ENCODE measurements at places on chromosomes 1 and 21.

DNA sequence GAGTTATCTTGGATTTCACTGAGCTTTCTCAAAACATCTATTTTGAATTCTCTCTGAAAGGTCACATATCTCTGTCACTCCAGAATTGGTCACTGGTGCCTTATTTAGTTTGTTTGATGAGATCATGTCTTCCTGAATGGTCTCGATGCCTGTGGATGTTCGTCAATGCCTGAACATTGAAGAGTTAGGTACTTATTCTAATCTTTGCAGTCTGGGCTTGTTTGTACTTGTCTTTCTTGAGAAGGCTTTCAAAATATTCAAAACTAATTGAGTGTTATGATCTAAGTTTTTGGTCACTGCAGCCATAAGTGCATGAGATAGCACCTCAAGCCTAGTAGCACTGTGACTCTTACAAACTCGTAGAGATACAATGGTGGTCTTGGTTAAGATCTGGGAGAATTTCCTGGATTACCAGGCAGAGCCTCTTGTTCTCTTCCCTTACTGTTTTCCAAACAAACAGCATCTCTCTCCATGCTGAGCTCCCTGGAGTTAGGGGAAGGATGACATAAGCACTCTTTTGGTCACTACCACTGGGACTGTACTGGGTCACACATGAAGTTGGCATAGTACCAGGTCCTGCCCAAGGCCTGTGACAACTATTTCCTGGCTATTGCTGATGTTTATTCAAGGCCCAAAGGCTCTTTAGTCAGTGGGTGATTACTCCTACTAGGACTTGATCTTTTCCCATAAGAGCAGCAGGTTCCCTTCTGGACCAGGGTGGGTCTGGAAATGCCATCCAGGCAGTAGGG, 25.6 kb downstream of the SLC22A15 start:
- no peak for DNase-seq

GRCh38 chr1:9589144-9589718, 520 bp downstream of the TMEM201 start:
- no peak for DNase-seq

DNA sequence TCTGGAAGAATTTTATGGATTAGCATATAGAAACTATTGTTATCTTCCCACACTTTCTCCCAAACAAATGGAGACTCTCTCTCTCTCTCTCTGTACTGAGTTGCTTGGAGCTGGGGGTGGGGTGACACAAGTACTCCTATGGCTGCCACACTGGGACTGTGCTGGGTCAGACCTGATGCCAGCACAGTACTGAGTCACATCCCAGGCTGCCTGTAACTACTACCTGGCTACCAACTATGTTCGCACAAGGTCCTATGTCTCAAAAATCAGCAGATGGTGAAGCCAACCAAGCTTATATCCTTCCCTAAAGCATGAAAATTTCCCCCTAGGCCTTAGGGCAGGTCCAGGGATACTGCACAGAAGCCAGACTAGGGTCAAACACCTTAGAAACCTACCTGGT, 66.6 kb downstream of the FAF1 start:
- no peak for DNase-seq

GRCh38 chr1:14517841-14518180, 80.7 kb upstream of the KAZN start:
- no peak for DNase-seq

- no peak for DNase-seq
These were observed 1510.6 kb downstream of the MRPL39 start for GRCh38 chr21:24096651-24097050.

DNA sequence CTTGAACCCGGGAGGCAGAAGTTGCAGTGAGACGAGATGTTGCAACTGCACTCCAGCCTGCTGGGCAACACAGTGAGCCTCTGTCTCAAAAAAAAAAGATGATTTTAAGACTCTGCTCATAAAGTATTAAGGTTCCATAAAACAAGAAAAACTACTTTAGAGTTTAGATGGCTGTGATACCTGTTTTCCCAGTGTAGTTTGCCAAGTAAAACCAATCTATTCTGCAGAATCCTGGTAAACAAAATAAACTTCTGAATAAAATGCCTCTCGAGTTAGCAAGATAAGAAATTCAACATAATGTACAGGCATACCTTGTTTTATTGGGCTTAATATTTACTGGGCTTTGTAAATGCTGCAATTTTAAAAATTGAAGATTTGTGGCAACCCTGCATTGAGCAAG, 30.8 kb downstream of the LTN1 start:
- DNase-seq, result no peak

GRCh38 chr1:27135541-27136235, 19.2 kb downstream of the SLC9A1 start:
- no peak for DNase-seq

GRCh38 chr1:165452336-165453130, 7.6 kb upstream of the RXRG start:
- no peak for DNase-seq

GRCh38 chr21:46111857-46112724, 14.2 kb downstream of the COL6A2 start:
- no peak for DNase-seq

DNA sequence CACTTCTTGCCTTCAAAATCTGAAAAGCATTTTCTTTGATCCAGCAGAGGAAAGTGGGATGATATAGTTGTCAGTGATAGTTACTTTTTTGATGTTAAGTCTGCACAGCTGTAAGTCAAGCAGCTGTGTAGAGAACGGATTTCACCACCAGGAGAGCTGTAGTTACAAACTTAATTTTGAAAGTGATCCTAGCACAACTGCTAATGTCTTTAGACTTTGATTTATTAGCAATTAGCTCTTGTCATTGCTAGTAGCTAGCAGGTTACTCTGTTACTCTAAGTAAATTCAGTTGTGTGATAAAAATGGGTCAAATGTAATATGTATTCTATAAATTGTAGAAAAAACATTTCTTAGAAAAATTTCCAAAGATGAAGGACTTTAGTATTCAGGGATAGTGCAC, 46.0 kb downstream of the ALG6 start:
- no peak for DNase-seq

GRCh38 chr1:202268817-202269216, 72.9 kb downstream of the UBE2T start:
- no peak for DNase-seq

- DNase-seq, result no peak
These were observed 27.5 kb upstream of the IGSF21 start for GRCh38 chr1:18079941-18080735.

DNA sequence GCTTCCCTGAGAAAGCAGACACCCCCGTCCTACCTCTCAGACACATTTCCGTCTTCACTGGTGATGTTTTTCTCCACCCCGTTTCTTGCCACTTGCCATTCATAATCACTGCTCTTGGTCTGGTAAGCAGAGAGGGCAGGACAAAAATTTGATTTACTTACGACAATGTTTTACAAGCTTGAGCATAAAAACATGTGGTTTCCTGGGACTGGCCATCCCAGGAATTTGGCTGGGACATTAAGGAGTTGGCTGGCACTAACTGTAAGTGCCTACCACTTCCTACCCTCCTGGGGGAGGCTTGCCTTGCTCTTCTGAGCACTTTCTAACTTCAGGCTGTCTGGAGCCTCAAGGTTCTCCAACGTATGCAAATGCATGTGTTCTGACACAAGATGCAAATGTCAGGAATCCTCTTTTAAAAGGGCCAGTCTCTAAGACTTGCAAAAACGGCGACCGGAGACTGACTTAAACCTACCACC, 24.2 kb downstream of the ZBTB18 start:
- no peak for DNase-seq

DNA sequence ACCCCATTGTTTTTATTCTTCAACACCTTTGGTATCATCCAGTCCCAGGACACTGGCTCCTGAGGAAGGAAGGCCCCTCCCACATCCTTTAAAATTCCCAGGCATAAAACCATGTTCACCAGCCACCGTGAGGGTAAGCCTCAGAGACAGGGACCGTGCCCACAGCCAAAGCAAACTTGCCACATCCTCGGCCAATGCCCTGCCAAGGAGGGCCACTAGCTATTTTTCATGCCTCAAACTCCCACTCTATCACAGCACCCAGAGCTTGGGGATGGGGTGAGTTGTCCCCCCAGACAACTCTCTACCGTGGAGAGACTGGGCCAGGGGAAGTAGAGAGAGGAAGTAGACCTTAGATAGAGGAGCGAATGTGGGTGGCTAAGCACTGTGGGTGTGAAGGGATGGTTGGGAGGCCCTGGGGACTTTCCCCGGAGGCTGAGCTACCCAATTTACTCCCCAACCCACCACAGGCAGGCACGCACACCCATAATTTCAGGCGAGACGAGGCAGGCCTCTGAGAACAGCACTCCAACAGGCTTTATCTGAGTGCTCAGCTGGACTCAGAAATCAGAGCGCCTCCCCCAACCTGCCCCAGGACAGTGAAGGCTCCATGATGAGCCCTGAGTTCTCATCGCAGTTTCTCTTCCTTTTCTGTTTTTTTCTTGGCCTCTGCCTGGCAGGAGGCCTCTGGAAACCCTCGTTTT, 15.9 kb upstream of the BTG2 start:
- DNase-seq, result no peak

GRCh38 chr1:87650306-87650705, 321.6 kb downstream of the LMO4 start:
- DNase-seq, result no peak

- no peak for DNase-seq
These were observed 24.7 kb downstream of the CAPZB start for GRCh38 chr1:19460535-19461219.

- DNase-seq, result no peak
These were observed 4.3 kb upstream of the PIK3R3 start for GRCh38 chr1:46136711-46137110.

GRCh38 chr1:234690872-234691271, 80.9 kb upstream of the IRF2BP2 start:
- DNase-seq, result no peak

- peak; percentile 4 for DNase-seq
These were observed 128.8 kb downstream of the ADSS2 start for GRCh38 chr1:244322791-244323521.

DNA sequence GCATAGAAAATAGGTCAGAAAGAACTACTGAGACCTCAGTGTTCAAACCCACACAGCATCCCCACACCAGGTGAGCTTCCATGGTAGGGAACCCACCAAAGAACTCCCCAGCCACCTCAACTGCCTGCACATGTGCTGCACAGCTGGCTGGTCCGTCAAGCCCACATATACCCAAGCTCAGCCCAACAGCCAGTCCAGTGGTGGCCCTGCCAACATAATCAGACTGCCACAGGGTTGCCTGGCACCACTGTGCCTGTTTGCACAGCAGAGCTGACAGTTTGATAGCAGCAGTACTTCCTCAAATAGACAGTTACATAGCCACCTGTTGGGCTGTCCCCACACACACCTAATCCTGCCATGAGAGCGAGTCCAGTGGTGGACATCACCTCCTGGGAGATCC, 283.3 kb upstream of the PRMT6 start:
- DNase-seq, result no peak

GRCh38 chr1:156483397-156483796, 17.2 kb downstream of the MEF2D start:
- no peak for DNase-seq

DNA sequence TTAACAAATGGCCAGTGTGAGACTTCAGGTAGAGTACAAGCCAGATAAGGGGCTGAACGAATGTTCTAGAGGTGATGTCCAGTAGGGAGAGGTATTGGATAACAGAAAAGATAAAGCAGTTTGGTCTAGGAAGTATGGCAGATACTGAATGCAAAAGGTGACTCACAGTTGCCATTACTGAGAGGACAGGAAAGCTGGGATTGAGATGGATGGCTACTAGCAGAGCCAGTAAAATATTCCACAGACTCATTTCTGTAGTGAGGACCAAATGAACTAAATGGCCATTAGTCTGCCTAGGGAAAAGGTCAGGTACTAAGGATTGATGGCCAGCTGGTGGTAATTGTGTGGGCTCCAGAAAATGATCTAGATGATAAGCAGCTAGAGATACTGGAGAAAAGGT, 11.5 kb downstream of the MACO1 start:
- no peak for DNase-seq

DNA sequence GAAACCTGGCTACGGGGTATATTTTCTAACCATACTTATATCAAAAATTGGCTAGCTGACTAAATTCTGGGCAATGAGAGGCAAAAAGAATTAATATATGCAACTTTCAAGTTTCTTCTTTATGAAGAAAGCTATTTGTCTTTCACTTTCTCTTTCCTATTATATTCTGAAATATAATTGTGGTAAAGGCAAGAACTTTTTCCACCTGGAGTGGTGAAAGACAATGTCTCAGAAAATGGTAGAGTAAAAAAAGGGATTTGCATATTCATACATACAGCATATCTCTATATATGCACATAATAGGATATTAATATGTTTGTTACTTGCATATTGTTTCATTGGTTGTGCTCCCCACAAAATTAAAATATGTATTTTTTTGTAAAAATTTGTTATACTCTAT, 793.8 kb downstream of the PLA2G4A start:
- no peak for DNase-seq

DNA sequence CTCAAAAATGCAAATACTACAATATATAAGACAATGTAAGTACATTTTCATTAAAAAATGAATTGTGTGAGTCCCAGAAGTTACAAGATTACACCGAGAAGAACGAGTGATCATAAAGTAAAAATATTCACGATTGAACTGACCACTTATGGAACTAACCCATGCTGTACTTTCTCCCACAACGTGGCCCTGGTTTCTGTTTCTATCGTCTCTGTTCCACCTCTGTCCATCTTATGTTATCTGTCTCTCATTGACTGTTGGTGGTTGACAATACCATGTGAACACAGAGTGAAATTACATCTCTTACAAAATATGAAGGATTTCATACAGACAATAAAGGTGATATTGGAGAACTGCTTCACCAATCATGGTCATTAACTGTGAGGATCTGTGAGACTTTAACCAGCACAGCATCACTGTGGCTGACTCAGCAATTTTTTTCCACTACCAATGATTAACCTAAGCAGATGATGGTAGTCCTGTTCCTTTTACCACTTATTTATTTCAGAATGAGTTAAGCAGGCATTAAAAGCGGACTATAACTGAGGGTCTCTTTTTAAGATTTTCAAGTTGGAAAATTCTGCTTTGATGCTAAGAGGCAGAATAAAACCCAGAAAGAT, 165.1 kb downstream of the TGFB2 start:
- no peak for DNase-seq

DNA sequence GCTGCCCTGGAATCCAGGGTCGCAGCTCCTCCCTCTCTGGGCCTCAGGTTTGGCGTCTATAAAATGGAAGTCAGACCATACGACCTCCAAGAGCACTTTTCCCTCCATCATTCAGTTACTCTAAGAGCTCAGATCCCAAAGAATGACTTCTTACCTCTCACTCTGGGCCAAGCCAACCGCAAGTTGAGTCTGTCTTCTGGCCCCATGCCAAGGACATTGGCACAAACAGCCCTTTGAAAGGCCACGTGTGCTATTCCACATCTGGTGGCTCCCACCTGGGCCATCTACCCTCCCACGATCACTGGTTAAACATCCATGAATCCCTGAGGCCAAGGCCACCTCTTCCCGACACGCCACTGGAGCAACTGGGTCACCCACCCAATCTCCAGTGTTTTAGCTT, 12.4 kb downstream of the SLC2A7 start:
- DNase-seq, result no peak

- no peak for DNase-seq
These were observed 22.3 kb downstream of the ABCA4 start for GRCh38 chr1:94098585-94099111.

DNA sequence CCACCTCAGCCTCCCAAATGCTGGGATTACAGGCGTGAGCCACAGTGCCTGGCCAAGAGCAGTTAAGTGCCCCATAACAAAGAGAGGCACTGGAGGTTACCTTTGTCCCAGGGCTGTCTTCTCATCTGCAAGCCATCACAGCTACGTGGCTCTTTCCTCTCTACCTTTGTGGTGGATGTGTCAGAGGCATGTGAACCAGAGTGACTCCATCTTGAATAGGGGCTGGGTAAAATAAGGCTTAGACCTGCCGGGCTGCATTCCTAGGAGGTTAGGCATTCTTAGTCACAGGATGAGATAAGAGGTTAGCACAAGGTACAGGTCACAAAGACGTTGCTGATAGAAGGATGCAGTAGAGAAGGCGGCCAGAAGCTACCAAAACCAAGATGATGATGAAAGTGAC, 59.4 kb upstream of the POU2F1 start:
- DNase-seq, result no peak
